ENCODE measurements at places on chromosomes 16 and 17.
A peak's percentile ranks its signal among the peaks of the same experiment; 100 is the strongest.

- no peak for DNase-seq
Observed at GRCh38 chr16:89841275-89841674, 13.0 kb downstream of the SPIRE2 start.

- DNase-seq, result no peak
Observed at GRCh38 chr16:55017321-55017720, 86.7 kb downstream of the IRX5 start.

GRCh38 chr16:68366062-68366461 lies 55.2 kb downstream of the PRMT7 start:
- peak; percentile 76 for DNase-seq

GRCh38 chr17:42120161-42120769 lies 902 bp downstream of the KAT2A start:
- DNase-seq, result no peak

- DNase-seq, result no peak
Observed at GRCh38 chr17:29347831-29348629, 42.1 kb upstream of the TAOK1 start.

DNA sequence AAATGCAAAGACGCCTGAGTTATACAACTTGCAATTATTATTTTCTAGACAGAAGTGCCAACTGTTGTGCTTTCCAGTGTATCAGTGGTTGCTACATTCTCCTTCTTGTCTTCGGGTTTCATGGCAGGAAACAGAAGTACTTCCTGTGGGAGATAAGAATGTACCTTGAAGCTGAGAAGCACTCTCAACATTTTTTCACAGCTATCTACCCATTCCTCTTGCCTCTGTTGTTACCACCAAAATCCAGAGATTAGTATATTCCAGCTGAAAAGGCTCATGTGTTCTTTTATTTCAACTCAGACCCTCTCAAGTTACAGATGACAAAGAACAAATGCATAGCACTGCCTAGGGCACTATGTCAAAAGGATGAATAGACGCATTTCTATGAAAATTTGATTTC lies 4.8 kb upstream of the ADAT1 start:
- no peak for DNase-seq

Measured in NCI-H524 treated with DMSO at 0.1 percent for 48 hours (cell line).